ENCODE measurements at places on chromosomes 2 and 18.

DNA sequence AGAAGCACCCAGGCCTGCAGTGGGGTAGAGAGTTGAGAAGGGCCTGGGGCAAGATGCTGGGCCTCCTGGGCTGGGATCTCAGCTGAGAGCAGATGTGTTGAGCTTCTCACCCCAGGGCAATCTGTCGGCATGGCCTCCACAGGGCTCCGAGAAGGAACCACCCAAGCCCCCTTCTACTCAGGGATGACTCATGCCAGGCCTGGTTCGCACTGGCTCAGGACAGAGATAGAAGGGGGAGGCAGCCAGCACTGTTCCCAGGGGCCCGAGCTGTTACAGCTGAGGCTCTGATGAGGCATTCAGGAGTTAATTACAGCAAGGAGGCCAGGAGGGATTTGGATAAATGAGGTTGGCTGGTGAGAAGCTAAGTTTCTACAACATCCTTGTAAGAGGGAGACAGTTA is 62.5 kb downstream of the CENPO start:
- peak; percentile 72 for DNase-seq

GRCh38 chr18:51654488-51655326 is 457.2 kb upstream of the MEX3C start:
- DNase-seq, result peak; percentile 93

DNA sequence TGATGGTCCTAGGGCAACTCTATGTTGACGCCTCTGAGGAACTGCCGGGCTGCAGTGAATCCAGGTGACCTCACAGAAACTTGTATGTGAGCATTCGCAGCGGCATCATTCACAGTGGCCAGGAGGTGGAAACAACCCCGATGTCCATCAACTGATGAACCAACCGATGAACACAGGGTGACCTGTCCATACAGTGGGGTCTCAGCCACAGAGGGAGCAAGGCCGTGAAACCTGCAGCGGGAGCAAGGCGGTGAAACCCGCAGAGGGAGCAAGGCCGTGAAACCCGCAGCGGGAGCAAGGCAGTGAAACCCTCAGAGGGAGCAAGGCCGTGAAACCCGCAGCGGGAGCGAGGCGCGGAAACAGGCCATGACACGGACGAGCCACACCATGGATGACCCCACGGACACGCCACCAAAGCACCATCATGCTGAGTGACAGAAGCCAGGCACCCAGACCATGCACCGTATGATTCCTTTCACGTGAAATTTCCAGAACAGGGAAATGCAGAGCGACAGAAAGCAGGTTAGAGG is 63.0 kb downstream of the PARD6G start:
- no peak for DNase-seq

DNA sequence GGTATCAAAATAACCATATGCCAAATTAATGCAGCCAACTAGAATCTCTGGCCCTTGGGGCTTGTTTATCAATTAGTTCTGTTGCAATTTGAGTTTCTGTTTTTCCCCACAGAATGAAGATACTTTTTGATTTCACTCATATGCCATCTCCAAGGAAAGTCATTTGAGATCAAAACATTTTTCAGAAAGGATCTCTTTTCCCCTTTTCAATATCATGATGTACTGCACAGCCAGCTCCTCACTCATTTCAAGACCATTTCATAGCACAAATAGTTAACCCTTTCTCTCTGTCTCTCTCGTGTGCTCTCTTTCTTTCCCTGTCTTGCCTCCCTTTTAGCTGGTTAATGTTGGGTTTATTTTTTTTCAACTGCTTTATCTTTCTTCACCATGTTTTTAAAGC is 387.3 kb downstream of the STK39 start:
- DNase-seq, result no peak

- no peak for DNase-seq
Observed at GRCh38 chr2:156189143-156189542, 143.4 kb downstream of the NR4A2 start.

GRCh38 chr2:236629961-236630872 is 60.6 kb downstream of the ACKR3 start:
- no peak for DNase-seq

DNA sequence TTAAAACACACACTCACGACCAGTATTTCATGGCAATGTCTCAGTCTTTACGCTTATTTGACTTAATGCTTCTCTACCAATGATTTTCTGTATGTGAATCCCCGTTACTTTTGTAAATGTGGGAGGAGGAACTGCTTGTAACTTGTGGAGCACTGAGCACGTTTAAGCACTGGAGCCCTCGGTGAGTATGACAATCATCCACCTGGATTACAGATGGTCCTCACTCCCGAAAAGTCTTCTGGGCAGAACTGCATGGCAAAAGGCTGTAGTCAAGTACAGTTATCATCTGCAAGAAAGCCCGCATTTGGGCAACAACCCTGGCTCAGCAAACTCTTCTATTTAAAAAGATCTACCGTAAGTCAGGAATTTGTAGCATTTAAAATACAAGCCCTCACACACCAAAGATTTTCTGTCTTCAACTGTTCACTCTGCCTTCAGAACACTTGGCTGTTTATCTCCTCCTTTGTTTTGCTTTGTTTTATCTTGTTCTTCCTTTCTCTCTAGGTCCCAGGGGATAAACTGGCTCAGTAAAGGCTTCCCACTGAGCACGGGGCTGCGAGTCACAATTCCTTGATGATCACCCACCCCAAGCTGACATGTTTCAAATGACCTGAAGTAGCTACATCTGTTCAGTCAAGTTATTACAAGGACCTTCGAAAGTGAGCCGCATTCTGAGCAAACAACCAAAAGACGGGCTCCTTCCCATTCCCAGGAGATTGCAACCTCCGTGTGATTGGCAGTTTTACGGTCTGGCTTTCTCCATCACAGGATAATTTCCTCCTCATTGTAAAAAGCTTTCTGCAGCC is 102.2 kb downstream of the DLGAP1 start:
- peak; percentile 86 for DNase-seq

DNA sequence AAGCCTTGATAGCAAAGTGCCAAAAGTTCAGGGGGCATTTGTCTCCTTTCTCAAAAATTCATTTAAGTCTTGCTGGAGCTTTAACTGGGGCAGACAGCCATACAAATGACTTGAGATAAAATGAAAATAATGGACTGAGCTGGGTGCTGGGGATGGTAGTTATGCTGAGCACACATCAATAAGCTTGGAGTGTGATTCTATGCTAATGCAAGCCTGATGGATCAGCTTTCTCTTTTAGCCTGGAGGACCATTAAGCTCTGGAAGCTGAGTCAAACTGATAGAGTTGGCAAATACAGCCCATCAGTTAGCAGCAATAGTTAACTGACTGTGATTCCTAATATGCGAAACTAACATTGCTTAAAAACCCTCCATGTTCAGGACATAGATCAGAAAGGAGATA is 98.0 kb downstream of the CAMKMT start:
- no peak for DNase-seq

GRCh38 chr2:199646439-199646838 is 188.7 kb upstream of the SATB2 start:
- no peak for DNase-seq

DNA sequence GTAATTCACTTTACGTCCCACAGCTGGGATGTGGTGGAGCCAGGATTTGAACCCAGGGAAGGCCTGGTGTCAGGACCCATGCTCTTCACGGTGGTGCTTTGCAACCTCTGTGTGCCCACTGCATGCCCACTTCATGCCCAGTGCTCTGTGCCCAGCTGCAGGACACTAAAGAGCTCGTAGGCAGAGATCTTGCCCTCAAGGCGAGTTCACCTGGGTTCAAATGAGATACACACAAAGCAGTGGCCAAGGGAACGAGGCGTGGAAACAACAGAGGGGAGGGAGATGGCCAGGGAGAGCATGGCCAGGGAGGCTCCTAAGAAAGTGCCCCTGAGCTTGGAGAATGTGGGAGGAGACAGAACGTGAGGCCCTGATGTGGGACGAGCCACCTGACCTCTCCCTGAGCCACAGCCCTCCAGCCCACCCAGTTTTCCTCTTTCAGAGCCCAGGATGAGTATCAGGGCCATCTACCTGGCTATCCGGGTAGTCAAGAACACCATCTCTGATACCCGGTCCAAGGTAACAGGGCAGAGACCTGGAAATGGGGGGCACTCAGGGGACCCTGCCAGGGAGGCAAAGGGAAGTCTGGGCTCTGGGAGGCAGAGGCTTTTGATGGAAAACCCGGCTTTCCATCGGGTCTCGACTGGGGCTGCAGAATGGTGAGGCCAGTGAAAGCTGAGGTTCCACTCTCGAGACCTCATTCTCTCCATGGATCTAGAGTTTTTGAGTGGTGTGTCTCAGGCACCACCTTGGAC is 20.4 kb downstream of the MROH2A start:
- DNase-seq, result no peak

GRCh38 chr2:142217804-142218203 is 87.0 kb upstream of the LRP1B start:
- DNase-seq, result no peak

DNA sequence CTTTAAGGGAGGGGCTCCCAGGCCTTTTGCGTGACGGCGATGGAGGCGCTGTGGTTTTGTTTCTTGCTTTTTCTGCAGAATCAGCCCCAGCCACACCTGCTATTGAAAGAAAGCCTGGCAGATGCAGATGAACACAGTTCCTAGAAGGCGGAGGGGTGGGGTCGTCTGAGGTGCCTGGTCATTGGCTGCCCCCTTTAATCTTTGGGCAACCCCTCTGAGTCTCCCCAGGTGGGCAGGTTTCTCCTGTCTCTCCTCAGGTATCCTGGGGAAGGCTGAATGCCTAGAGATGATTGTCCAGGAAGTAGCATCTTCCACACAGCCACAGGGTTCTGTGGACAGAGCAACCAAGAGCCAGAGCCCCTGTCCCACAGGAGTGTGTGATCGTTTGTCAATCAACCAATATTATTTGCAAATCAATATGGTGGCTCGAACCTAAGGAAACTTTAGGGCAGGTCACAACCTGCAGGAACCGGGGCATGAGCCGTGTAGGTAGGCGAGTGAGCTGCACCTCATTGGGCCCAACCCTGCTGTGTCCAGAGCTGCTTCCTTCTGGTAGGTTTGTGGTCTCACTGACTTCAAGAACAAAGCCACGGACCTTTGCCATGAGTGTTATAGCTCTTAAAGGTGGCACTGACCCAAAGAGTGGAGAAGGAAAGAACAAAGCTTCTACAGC is 104.3 kb downstream of the NDUFA10 start:
- DNase-seq, result no peak

- DNase-seq, result no peak
Observed at GRCh38 chr2:128437204-128437565, 118.5 kb upstream of the HS6ST1 start.

- no peak for DNase-seq
Observed at GRCh38 chr2:176507786-176508185, 238.5 kb downstream of the MTX2 start.

DNA sequence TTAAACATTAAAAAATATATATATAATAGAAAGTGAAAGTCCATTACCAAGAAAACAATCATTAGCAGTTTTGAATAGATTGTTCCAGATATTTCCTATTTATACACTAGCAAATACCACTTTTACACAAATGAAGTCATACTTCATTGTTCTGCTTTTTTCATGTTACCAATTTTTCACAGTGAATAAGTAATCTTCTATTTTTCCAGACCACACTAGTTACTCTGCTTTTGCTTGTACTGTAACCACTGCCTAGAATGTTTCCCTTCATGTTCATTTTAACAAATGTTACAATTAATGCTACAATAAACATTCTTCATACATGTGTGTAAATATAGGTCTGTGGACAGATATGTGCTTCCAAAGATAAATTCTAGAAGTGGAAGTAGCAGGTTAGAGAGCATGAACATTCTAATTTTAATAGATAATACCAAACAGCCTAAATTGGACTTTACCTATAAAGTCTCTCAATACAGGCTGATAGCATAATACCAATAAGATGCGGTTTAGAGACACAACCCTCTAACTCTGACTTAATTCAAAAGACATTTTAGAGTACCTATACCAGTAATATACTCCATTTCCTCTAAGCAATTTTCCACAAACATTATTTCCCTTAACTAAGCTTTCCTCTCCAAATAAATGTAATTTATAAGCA is 17.0 kb downstream of the ITSN2 start:
- DNase-seq, result no peak

DNA sequence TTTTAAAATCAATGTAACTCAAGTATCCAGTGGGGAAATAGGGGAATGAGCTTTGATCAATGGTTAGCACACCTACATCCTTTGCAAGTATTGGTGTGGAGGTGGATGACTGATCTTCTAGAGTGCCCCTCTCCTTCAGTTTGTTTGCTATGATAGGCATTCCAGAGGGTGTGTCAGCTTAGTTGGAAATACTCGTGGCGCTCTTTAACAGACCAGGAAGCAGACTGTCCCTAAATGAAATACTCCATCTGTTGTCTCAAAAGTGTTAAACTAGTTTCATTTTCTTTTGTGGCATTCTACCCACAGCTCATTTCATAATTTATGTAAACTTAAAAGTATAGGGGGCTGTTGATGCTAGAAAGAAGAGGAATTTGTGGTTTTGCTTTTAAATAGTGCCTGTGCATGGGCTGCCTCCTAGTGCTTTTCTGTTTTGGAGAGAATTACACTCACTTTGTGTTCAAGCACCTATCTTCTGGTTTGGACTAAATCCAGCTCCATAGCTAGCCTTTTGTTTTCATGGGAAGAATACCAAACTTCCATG is 66.2 kb downstream of the STAT1 start:
- no peak for DNase-seq

DNA sequence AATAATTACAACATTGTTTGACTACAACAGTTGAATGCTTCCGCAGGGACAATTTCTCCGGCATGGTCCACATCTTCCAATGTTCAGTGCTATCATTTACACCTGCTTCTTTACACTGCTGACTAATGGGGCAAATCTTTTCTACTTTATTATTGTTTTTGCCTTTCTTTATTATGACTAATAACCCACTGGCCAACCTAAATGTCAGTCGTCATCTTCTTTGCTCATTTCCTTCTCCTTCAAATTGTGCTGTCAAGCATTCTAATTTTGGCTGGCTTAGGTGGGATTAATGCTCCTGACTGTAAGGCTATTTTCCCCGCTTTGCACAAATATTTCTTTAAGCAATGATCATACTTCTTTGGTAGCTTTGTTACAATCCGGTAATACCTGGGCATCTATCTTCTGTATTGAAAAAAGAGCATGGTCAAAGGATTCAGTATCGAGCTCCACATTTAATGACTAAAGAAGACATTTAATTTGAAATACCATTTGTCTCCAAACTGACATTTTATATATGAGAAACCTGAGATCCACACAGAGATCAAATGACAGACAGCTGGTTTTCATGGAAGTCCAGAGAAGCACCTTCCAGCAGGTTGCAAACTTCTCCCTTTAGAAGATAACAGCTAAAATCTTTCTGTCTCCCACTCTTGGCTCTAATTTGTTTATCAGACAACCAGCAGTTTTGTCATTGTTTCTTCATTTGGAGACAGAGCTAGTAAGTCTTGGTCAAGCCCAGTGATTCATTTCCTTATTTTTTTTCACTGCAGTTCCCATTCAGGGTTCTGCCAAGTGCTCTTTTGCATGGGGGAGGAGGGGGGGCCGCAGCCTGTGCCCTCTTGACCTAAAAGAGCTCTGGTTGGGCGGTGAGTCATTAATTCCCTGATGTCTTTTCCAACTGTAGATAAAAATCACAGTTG is 132.9 kb downstream of the SOCS6 start:
- peak; percentile 33 for DNase-seq
